Esophagus muscularis mucosa (tissue), 4 donors: ENCODE measurements at places on chromosomes 13 and 19. TPM values are rescaled to one million over a fixed set of nuclear protein-coding genes. Genes with fewer than 3 reads are reported as not detected.

TMEM238 gene
- total RNA-seq, result 1.1 TPM

RASAL3 gene
- total RNA-seq, result 3.9 TPM

MBD3L1 gene
- not detected for total RNA-seq

ZNF607 gene
- total RNA-seq, result 4.6 TPM

ADGRE1 gene
- total RNA-seq, result not detected

SDHAF1 gene
- total RNA-seq, result 44.0 TPM

NANOS2 gene
- total RNA-seq, result not detected

SOHLH2 gene
- not detected for total RNA-seq

TPGS1 gene
- 86.6 TPM for total RNA-seq

CYP4F8 gene
- not detected for total RNA-seq

TEX26 gene
- not detected for total RNA-seq

TMPRSS9 gene
- not detected for total RNA-seq

ZNF583 gene
- total RNA-seq, result 7.1 TPM

VSTM2B gene
- not detected for total RNA-seq

METTL21C gene
- not detected for total RNA-seq

C19orf67 gene
- total RNA-seq, result not detected

ZNF808 gene
- total RNA-seq, result 11.7 TPM

RELB gene
- 15.9 TPM for total RNA-seq

ZNF350 gene
- 14.6 TPM for total RNA-seq

ZNF440 gene
- total RNA-seq, result 5.5 TPM

NLRP7 gene
- not detected for total RNA-seq

TEX29 gene
- not detected for total RNA-seq

WDR88 gene
- total RNA-seq, result not detected

ANKRD27 gene
- 45.7 TPM for total RNA-seq

ZNF418 gene
- 11.6 TPM for total RNA-seq

PLPPR3 gene
- not detected for total RNA-seq

FAM174C gene
- total RNA-seq, result 24.9 TPM

CCDC8 gene
- total RNA-seq, result 11.6 TPM

SRRM5 gene
- 0.42 TPM for total RNA-seq

S1PR4 gene
- total RNA-seq, result 0.42 TPM

MISP gene
- total RNA-seq, result not detected

ZNF729 gene
- not detected for total RNA-seq

NECTIN2 gene
- 72.4 TPM for total RNA-seq

INSL3 gene
- total RNA-seq, result not detected

CYP4F3 gene
- 0.66 TPM for total RNA-seq

LILRB5 gene
- 26.6 TPM for total RNA-seq

NALCN gene
- total RNA-seq, result 0.83 TPM

NCR1 gene
- total RNA-seq, result not detected

PALM3 gene
- not detected for total RNA-seq

MAST3 gene
- 5.0 TPM for total RNA-seq

ZNF814 gene
- total RNA-seq, result 5.8 TPM

C1QTNF9B gene
- total RNA-seq, result 0.32 TPM

RFPL4AL1 gene
- total RNA-seq, result not detected

LSR gene
- total RNA-seq, result 12.8 TPM

OR7A5 gene
- total RNA-seq, result not detected

PRODH2 gene
- not detected for total RNA-seq

PGLYRP1 gene
- total RNA-seq, result not detected

DHRS12 gene
- total RNA-seq, result 10.3 TPM

FRY gene
- 276 TPM for total RNA-seq

TUBA3C gene
- not detected for total RNA-seq

CKM gene
- not detected for total RNA-seq

DPF1 gene
- 0.17 TPM for total RNA-seq

ICAM5 gene
- 0.45 TPM for total RNA-seq

ZNF460 gene
- 47.8 TPM for total RNA-seq

OR10H4 gene
- not detected for total RNA-seq

ZNF99 gene
- total RNA-seq, result under 0.01 TPM
